ENCODE measurements at places on chromosomes 16 and 17.

- no peak for DNase-seq
Measured at GRCh38 chr16:77324729-77325128, 110.1 kb downstream of the ADAMTS18 start.

DNA sequence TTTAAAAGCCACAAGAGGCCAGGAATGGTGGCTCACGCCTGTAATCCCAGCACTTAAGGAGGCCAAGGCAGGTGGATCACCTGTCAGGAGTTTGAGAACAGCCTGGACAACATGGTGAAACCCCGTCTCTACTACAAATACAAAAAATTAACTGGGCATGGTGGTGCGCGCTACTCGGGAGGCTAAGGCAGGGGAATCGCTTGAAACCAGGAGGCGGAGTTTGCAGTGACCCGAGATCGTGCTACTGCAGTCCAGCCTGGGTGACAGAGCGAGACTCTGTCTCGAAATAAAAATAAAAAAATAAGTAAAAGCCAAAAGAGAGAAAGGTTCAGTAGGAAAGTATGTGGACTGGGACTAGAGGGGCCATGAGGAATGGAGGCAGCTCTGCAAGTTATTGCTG is 13.1 kb upstream of the ITGAL start:
- DNase-seq = no peak

GRCh38 chr17:19672009-19672750 is 23.6 kb downstream of the ALDH3A2 start:
- DNase-seq = no peak

DNA sequence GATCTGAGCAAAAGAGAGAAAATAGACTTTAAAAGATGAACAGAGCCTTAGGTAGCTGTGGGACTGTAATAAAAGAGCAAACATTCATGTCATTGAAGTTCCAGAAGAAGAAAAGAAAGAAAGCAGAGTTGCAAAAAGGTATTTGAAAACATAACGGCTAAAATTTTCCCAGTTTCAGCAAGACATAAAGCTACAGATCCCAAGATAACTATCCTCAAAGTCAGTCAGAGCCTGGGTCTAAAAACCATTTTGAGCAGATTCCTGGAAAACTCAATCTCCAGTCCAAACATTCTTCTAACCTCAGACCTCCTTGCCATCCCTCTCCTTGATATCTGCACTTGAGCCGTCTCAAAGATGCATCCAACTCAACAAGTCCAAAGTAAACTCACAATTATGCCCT is 20.9 kb upstream of the CD300E start:
- DNase-seq = no peak

DNA sequence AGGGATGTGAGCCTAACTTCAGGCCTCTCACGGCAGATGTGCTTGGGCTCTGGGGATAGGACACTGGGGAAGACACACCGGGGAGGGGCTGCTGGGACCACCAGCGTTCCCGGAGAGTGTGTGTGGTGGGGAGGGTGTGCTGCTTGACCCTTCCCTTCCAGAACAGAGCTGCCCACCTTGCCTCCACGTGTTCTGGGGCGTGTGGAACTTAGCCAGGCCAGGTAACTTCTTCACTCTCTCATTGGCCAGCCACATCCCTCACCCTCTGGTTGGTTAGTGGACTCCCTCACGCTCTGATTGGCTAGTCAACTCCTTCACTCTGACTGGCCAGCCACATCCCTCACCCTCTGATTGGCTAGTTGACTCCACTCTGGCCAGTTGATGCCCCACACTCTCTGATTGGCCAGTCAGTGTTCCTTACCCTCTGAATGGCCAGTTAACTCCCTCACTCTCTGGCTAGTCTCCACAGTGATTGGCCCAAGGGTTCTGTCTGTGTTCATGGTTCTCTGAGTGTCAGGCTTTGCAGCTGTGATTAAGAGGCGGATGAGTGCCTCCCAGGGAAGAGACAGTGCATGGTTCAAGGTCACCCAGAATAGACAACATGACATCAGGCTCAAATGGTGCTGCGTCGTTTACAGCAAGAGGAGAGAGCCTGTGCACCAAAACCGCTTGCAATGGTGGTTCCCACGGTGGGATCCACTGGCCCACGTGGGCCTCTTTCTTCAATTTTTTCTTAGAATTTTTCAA is 10.0 kb downstream of the TMEM235 start:
- peak; percentile 65 for DNase-seq

DNA sequence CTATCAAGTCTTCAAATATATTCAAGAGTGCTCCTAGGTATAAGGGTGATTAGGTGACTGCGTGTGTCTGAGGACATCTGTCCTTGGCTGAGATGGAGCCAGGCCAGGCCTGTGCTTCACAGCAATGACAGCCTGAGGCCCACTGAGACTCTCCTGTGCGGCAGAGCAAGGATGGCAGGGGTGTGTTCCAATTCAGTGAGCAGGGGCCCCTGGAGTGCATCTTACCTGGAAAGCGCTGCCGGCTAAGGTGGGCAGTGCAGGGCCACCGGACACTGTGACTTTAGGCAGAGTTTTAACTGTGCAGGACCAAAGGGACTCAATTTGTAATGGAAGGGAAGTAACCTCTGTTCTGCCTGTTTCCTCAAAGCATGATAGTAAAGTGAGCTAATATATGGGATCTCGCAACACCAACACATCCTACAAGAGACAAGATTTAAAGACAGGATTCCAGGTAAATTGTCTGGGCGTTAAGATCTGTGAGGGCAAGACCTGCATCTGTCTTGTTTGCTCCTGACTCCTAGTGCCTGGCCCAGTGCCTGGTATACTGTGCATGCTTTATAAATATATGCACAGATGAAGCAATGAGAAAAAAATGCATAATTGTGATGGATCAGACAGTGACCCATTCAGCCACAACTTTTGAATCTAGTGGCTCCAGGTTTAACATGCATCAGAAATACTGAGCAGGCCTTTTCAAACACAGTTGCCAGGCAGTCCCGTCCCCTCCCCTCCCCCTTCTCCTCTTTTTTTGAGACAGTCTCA is 86.7 kb downstream of the MRC2 start:
- DNase-seq = no peak

Measured in HEK293T (cell line).